ENCODE measurements at places on chromosomes 12 and 14. TPM values are rescaled to one million over a fixed set of nuclear protein-coding genes. Genes with fewer than 3 reads are reported as not detected.

DNA sequence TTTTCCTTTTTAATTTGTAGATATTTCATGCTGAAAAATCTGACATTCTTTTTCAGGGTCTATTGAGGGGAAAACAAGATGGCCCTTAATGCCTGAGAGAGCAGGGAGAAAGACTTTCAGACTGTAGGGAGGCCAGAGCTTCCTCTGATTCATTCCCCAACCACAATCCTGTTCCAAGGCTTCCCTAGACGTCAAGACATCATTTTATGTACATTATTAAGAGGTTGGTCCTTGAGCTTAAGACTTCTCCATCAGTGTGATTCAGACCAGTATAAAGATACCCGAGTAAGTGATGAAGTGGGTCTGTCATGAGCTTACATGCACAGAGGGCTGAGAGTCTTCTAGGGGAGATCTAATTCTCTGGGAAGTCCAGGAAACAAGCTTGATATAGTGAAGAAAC lies 57.3 kb downstream of the AVPR1A start:
- no peaks in the 10 kb centered on the region for H3K36me3 ChIP-seq
- DNase-seq, result no peak

- no peaks in the 10 kb centered on the region for H3K36me3 ChIP-seq
- H3K27me3 ChIP-seq, result peaks cover 4% of the 10 kb centered on the region
- H3K4me1 ChIP-seq, result no peaks in the 10 kb centered on the region
These were observed 67.9 kb upstream of the RMST start for GRCh38 chr12:97394657-97395056.

DNA sequence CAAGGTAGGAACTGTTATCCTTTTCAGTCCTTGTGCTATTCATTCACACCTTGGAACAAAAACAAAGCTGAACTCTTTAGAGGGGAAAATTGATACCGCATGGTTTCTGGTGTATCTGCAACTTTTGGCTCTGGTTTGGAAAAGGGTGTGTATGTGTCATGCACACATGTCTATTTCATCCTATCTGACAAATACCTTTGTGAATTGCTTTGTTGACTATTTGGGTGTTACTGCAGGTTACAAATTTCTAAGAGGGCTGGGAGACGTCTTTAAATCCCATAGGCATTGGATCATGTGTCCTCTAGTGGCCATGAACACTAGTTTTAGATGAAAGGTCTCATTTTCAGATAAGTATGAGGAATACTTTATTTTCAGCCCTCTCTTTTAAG lies 59.9 kb upstream of the IFNG-AS1 start:
- no peaks in the 10 kb centered on the region for H3K27me3 ChIP-seq
- H3K36me3 ChIP-seq, result no peaks in the 10 kb centered on the region
- no peak for DNase-seq
- peaks cover 5% of the 10 kb centered on the region for H3K4me1 ChIP-seq

DNA sequence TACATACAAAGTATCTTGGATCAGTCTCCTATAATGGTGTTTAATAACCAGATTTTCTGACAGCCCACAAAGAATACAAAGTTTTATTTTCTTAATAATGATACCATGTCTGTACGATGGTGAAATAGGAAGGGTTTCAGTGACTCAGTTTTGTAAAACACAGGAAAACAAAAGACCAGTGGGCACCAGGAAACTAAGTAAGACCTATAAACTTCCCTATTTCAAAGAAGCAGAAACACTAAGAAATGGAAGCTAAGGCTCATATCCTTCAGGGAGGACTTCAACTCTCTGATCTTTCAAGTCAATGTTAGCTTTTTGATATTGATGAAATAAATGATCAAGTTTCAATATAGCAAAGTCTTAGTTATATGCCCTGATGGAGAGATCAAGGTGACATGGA lies 196.0 kb downstream of the DUSP6 start:
- no peaks in the 10 kb centered on the region for H3K36me3 ChIP-seq
- no peak overlapping the region for H3K4me3 ChIP-seq
- no peak for DNase-seq

DNA sequence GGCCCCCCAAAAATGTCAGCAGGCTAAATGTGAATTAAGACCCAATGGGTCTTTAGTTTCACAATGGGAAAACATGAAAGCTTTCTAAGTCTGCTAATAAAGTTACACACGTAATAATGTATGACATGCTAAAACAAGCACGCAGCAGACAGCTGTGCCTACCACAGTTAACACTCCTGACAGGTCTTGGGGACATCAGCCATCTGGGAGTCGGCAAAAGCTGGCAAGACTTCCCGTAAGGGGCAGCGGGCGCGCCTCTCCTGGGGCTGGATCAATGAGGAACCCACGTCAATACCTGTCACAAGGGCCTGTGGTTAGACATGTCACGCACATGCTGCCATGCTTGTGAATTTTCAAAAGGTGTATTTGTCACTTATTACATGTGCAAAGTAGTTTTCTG lies 45.0 kb downstream of the ACTN1 start:
- no peak overlapping the region for H3K4me3 ChIP-seq
- no peak for DNase-seq
- H3K27me3 ChIP-seq, result peaks cover 9% of the 10 kb centered on the region
- H3K36me3 ChIP-seq, result peaks cover 4% of the 10 kb centered on the region

DNA sequence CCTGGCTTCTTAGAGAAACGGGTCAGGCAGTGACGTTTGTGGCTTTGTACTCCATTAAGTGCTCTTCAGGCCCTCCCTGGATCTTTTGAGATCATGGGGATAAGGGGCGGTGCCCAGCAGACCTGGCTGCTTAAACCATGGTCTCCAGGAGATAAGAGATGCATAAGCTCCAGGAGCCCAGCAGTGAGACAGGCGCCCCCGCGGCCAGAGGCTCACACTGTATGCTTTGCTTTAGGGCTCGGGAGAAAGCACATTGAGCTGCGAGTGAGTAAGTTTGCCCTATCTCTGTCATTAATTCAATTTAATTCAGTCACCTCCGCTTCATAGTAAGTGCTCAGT lies 359.5 kb downstream of the CACNA1C start:
- H3K27ac ChIP-seq, result no peak overlapping the region
- H3K4me3 ChIP-seq, result no peak overlapping the region
- no peak for DNase-seq
- H3K27me3 ChIP-seq, result peaks cover 8% of the 10 kb centered on the region

- H3K36me3 ChIP-seq, result peaks cover 14% of the 10 kb centered on the region
- H3K27ac ChIP-seq, result no peak overlapping the region
- no peak overlapping the region for H3K4me3 ChIP-seq
- peaks cover 10% of the 10 kb centered on the region for H3K27me3 ChIP-seq
- no peak for DNase-seq
- no peaks in the 10 kb centered on the region for H3K4me1 ChIP-seq
These were observed 30.8 kb upstream of the LRP1-AS start for GRCh38 chr12:57178213-57178612.

DNA sequence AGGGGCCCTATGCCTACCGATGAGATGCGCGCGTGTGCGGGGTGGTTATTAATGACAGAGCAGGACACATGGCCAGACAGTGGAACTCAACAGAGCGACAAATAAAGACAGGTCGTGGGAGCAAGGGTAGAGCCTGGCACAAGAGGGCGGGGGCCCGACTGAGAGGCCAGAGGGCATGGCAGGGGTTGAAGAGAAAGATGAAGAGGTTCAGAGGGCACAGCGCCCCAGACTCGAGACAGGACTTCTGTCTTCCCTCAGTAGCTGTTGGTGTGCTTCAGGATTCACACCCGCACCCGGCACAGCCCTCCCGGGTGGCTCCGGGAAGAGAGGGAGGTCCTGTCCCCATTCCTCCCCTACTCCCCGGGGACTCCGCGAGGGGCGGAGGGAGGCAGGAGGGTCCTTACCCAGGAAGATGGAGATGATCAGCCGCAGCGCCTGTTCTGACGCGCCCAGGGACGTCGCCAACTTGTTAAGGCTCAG lies 366 bp downstream of the LPCAT3 start:
- H3K36me3 ChIP-seq, result peaks cover 5% of the 10 kb centered on the region
- DNase-seq, result no peak
- H3K27ac ChIP-seq, result peak overlapping the region; percentile 15
- H3K4me3 ChIP-seq, result peak overlapping the region; percentile 94
- no peaks in the 10 kb centered on the region for H3K27me3 ChIP-seq
- peaks cover 27% of the 10 kb centered on the region for H3K4me1 ChIP-seq

GRCh38 chr14:32252030-32252670 lies 49.1 kb upstream of the RNU6-8 start:
- H3K27ac ChIP-seq, result no peak overlapping the region
- no peaks in the 10 kb centered on the region for H3K36me3 ChIP-seq
- peaks cover 4% of the 10 kb centered on the region for H3K27me3 ChIP-seq
- H3K4me1 ChIP-seq, result no peaks in the 10 kb centered on the region
- peak; percentile 56 for DNase-seq

GRCh38 chr14:24978862-24979724 lies 70.9 kb downstream of the STXBP6 start:
- H3K36me3 ChIP-seq, result no peaks in the 10 kb centered on the region
- no peak overlapping the region for H3K4me3 ChIP-seq
- H3K27me3 ChIP-seq, result no peaks in the 10 kb centered on the region
- no peaks in the 10 kb centered on the region for H3K4me1 ChIP-seq
- no peak overlapping the region for H3K27ac ChIP-seq
- no peak for DNase-seq

GRCh38 chr14:80570930-80571298 lies 359.6 kb upstream of the DIO2 start:
- H3K27ac ChIP-seq, result no peak overlapping the region
- DNase-seq, result no peak
- no peaks in the 10 kb centered on the region for H3K36me3 ChIP-seq
- H3K4me3 ChIP-seq, result no peak overlapping the region
- H3K27me3 ChIP-seq, result no peaks in the 10 kb centered on the region

GRCh38 chr14:24317141-24317928 lies 6.0 kb downstream of the LTB4R start:
- H3K4me1 ChIP-seq, result peaks cover 38% of the 10 kb centered on the region
- peak overlapping the region; percentile 61 for H3K4me3 ChIP-seq

GRCh38 chr12:89243771-89244170 lies 108.5 kb downstream of the DUSP6 start:
- H3K4me1 ChIP-seq, result peaks cover 59% of the 10 kb centered on the region
- no peaks in the 10 kb centered on the region for H3K36me3 ChIP-seq
- peaks cover 6% of the 10 kb centered on the region for H3K27me3 ChIP-seq
- H3K4me3 ChIP-seq, result peak overlapping the region; percentile 3
- peak overlapping the region; percentile 55 for H3K27ac ChIP-seq

DNA sequence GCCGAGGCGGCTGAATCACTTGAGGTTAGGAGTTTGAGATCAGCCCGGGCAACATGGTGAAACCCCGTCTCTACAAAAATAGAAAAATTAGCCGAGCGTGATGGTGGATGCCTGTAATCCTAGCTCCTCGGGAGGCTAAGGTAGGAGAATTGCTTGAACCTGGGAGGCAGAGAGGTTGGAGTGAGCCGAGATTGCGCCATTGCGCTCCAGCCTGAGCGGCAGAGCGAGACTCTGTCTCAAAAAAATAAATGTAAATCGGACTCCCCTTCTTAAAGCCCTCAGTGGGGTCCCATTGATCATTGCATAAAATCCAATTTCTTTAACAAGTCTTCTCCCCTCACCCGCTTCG lies 908 bp downstream of the TDP1 start:
- H3K36me3 ChIP-seq, result peaks cover 28% of the 10 kb centered on the region
- H3K4me1 ChIP-seq, result peaks cover 44% of the 10 kb centered on the region
- peak overlapping the region; percentile 92 for H3K27ac ChIP-seq
- peak overlapping the region; percentile 95 for H3K4me3 ChIP-seq
- H3K27me3 ChIP-seq, result peaks cover 11% of the 10 kb centered on the region

DNA sequence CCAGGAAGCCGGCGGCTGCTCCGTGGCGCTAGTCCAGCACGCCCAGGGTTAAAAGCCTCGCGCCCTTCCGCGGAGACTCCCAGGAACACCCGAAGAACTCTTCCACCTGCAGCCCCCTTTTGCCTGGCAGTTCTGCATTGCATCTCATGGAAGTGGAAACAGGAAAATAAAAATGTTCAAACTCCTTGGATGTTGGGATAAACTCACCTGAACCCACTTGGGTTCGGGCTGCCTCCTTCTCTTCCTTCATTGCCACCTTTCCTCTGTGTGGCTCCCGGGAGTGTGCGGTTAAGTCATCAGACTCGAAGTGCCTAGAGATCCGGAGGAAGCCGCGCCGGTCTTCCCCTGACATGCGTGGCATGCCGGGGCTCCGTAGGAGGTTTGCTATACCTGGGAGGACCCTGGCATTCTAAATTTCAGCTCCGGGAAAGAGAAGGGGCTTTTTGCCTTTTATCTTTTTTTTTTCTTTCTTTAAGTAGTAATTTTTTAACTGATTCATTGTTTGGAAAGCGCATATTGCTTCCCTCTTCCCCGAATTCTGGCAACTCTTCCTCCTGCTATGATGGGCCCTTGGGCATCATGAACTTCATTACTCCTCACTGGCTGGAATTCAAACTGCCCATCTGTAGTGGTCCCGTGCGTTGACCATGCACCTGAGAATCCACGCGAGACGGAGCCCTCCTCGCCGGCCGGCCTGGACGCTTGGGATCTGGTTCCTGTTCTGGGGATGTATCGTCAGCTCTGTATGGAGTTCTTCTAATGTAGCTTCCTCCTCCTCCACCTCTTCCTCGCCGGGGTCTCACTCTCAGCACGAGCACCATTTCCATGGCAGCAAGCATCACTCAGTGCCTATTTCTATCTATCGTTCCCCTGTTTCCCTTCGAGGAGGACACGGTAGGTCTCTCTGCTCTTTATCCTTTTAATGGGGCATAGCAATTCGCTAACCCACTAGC lies 931.4 kb downstream of the DIO2 start:
- no peaks in the 10 kb centered on the region for H3K36me3 ChIP-seq
- no peak overlapping the region for H3K27ac ChIP-seq
- H3K4me3 ChIP-seq, result peak overlapping the region; percentile 93
- peaks cover 21% of the 10 kb centered on the region for H3K4me1 ChIP-seq
- DNase-seq, result peak; percentile 22

DNA sequence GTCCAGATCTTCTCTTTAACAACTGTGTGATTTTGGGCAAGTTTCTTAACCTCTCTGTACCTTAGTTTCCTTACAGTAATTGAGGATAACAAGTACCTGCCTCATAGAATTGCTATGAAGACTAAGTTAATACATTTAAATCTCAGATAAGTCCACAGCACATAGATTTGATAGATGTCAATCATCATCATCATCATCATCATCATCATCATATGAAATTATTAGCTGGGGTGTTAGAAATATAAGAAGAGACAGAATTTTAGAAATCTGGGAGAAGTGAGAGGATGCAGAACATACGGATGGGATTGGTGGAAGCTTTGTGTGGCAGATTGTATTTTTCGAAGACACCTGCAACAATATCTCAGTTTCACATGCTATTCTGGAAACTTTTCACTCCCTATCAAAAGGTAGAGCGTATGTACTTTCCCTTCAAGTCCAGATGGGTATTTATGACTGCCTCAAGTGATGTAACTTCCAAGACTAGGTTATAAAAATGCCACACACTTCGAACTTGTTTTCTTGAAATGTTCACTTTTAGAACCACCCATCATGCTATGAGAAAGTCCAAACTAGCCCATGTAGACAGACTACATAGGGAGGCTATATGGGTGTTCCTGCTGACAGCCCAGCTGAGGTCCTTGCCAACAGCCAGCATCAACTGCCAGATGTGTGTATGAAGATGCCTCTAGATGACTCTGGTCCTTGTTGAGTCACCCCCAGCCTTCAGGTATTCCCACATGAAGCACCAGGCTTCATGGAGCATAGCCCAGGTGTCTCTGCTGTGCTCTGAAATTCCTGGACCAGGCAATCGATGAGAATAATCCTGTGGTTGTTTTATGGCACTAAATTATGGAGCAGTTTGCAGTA lies 20.7 kb upstream of the SDR39U1 start:
- H3K27me3 ChIP-seq, result peaks cover 10% of the 10 kb centered on the region
- H3K4me3 ChIP-seq, result no peak overlapping the region
- peaks cover 19% of the 10 kb centered on the region for H3K4me1 ChIP-seq
- H3K27ac ChIP-seq, result no peak overlapping the region
- peaks cover 10% of the 10 kb centered on the region for H3K36me3 ChIP-seq
- DNase-seq, result no peak

Gene FRMD6
- total RNA-seq, result 45.3 TPM

Gene FAR2
- total RNA-seq, result 104 TPM

Gene MYF5
- not detected for total RNA-seq

Gene FOXN4
- not detected for total RNA-seq

Gene MAP1LC3B2
- not detected for total RNA-seq

Gene EML5
- total RNA-seq, result 0.13 TPM

All from endothelial cell (in vitro differentiated cells).